ENCODE measurements at places on chromosomes 11 and 22. TPM values are rescaled to one million over a fixed set of nuclear protein-coding genes. Genes with fewer than 3 reads are reported as not detected.

Gene NRXN2
- total RNA-seq: 0.43 TPM

Gene APOL5
- not detected for total RNA-seq

Gene SESN3
- 0.14 TPM for total RNA-seq

Gene THRSP
- not detected for total RNA-seq

Gene RAB36
- total RNA-seq: 6.8 TPM

Gene FOXRED1
- 14.9 TPM for total RNA-seq

Gene SEPTIN5
- total RNA-seq: 12.7 TPM

Gene RIMBP3C
- 0.16 TPM for total RNA-seq

Gene TRIM48
- total RNA-seq: not detected

Gene CARNS1
- 0.05 TPM for total RNA-seq

Gene HTR3A
- total RNA-seq: not detected

Gene OR51I1
- not detected for total RNA-seq

Gene FXYD2
- not detected for total RNA-seq

Gene FZD4
- total RNA-seq: 13.1 TPM

Gene COMT
- total RNA-seq: 306 TPM

Gene HBB
- not detected for total RNA-seq

Gene LINC01488
- not detected for total RNA-seq

Gene SOX6
- total RNA-seq: 4.8 TPM

Gene PTPN5
- not detected for total RNA-seq

Gene TYR
- not detected for total RNA-seq

Gene SLC22A9
- total RNA-seq: not detected

Gene LMNTD2
- 1.1 TPM for total RNA-seq

Gene ARHGAP32
- 7.0 TPM for total RNA-seq

Gene CRELD2
- total RNA-seq: 62.1 TPM

Gene SGSM1
- not detected for total RNA-seq

Gene SMIM35
- not detected for total RNA-seq

Gene FAM76B
- 8.8 TPM for total RNA-seq

Gene MAPK8IP1
- total RNA-seq: 10.0 TPM

Gene OR52H1
- not detected for total RNA-seq

Gene TSGA10IP
- total RNA-seq: not detected

Gene KMT2A
- total RNA-seq: 37.0 TPM

Gene OR52B6
- total RNA-seq: not detected

Gene HSPB2
- total RNA-seq: 5.8 TPM

Gene HBG2
- total RNA-seq: not detected

Gene DDX17
- total RNA-seq: 215 TPM

Gene OR52W1
- not detected for total RNA-seq

Gene GRIK4
- not detected for total RNA-seq

Gene CELSR1
- total RNA-seq: 4.7 TPM

Gene GGTLC2
- total RNA-seq: not detected
